Esophagus mucosa (tissue), 1 donor: ENCODE measurements at places on chromosomes 13 and 19. TPM values are rescaled to one million over a fixed set of nuclear protein-coding genes. Genes with fewer than 3 reads are reported as not detected.

DNA sequence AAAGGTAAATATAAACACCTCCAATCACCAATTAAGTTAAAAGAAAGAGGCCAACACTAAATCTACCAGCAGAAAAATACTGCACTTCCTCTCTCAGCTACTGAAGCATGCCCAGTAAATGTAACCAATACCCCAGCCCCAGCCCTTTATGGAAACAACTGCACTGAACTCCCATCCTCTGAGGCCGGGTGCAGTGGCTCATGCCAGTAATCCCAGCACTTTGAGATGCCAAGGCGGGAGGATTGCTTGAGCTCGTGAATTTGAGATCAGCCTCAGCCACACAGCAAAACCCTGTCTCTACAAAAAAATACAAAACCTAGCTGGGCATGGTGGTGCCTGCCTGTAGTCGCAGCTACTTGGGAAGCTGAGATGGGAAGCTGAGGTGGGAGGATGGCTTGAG, 221.6 kb upstream of the SOX21 start:
- no peak for ATAC-seq

DNA sequence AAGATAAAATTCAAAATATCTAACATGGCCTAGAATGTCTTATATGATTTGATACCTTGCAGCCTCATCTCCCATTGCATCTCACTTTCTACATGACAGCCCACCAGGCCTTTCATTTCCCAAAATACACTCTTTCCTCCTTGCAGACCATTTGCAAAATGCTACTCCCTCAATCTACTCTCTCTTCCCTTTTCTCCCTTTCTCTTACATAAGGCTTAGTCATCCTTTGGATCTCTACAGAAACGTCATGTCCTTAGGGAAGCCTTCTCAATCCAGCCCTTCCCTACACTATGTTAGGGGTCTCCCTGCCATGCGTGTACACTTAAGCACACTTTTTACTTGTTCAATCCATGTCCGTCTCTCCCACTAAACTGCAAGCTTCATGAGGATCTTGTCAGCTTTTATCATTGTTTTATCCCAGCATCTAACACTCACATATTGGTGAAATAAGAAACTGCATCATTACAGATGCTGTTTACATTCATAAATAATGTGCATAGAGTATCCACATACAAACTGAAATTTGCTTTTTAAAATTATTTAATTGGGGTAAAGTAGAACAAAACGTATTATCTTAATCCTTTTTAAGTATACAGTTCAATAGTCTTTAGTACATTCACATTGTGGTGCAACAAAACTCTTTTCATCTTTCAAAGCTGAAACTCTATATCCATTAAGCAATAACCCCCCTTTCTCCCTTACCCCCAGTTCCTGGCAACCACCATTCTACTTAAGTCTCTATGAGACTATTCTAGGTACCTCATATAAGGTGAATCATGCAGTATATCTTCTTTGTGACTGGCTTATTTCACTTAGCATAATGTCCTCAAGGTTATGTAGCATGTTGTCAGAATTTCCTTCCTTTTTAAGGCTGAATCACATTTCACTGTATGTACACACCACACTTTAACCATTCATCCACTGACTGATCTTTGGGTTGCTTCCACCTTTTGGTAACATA, 11.5 kb upstream of the WBP4 start:
- peak; percentile 55 for ATAC-seq

DNA sequence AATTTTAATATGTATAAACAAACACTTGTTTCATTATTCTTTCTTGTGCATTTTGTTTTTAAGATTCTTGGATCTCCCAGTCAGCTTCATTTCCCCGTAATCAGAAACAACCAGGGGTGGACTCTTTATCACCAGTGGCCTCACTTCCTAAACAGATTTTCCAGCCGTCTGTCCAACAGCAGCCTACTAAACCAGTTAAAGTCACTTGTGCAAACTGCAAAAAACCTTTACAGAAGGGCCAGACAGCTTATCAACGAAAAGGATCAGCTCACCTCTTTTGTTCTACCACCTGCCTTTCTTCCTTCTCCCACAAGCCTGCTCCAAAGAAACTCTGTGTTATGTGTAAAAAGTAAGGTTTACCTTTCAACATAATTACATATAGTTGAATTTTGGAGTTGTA, 44.3 kb downstream of the ZMYM2 start:
- no peak for ATAC-seq

The NTF4 gene
- total RNA-seq = 5.6 TPM

DNA sequence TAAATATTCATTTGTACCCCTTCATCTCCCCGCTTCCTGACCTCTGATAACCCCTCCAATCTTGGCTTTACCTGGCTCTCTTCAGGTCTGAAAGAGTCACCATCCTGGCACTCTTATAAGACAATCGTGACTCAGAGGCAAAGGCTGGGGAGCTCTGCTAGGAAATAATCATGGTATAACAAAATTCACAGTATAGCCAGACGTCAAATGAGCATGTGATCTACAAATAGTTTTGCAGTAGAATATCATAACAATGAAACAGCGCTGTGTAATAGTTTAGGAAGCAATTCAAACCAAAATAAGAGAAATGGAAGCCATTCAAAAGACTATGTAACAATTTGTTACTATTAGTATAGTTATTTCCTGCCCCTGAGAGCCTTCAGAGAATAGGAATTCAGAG, 34.2 kb downstream of the RXFP2 start:
- ATAC-seq = no peak

- ATAC-seq = no peak
Measured at GRCh38 chr13:21745307-21745706, 74.4 kb downstream of the FGF9 start.

The SCEL gene
- total RNA-seq = 251 TPM

The IRF2BP1 gene
- 10.0 TPM for total RNA-seq
